ENCODE measurements at places on chromosomes 4 and X. TPM values are rescaled to one million over a fixed set of nuclear protein-coding genes. Genes with fewer than 3 reads are reported as not detected.

Gene CDKL5
- total RNA-seq, result 4.0 TPM

DNA sequence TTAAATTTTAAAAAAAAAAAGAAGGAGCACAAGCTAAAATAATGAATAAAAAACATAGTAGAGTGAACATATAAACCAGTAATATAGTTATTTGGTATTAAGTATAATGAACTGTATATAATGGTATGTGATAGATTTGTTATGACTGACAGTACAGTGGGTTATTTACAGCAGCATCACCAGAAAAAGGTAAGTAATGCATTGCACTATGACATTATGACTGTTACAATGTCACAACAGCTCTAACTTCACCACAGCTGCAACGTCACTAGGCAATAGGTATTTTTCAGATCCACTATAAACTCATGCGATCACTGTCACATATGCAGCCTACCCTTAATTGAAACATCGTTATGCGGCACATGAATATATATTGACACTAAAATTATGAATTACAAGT is 72.5 kb downstream of the COX7B2 start:
- DNase-seq, result no peak

DNA sequence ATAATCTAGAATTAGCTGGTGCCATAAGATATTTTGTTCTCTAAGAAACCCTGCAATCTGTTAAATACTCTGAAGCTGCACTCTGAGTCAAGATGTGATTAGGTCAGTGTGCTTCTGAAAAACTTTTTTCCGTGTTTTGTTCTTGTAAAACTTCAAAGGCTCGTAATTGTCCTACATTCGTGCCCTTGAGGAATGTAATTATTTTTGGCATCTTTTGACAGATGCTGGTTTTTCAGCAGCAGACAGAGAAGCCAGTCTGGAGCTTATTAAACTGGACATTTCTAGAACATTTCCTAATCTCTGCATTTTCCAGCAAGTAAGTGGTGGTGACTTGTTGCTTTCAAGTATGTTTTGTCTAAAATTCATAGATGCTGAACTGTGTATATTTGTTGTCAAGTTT is 36.8 kb upstream of the TADA2B start:
- DNase-seq, result no peak

- no peak for DNase-seq
These were observed 153.9 kb downstream of the CCNG2 start for GRCh38 chr4:77310931-77311330.

DNA sequence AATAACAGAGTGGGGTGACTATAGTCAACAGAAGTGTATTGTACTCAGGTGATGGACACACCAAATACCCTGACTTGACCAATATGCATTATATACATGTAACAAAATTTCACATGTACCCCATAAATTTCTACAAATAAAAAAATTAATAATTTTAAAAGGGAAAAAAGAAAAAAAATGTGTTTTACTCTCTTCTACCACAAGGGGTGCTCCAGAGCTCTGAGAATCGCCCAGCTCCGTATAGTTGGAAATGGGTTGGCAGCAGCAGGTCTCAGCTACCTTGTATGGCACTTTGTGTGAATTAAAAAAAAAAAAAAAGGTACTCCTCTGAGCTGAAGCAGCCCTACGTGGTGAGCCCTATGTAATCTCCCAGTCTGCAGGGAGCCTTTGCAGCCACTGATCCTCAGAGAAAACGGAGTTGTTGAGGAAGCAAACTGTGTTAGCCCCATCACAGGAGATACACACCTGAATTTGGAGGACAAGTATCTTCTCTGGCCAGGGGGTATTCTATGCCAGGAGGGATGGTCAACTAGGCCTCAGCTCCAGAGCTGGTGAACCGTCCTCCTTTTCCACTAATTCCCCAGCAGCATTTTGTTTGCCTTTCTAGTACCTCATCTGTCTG is 17.2 kb upstream of the POLA1 start:
- no peak for DNase-seq

GRCh38 chr4:70997036-70997435 is 3.6 kb downstream of the DCK start:
- no peak for DNase-seq

DNA sequence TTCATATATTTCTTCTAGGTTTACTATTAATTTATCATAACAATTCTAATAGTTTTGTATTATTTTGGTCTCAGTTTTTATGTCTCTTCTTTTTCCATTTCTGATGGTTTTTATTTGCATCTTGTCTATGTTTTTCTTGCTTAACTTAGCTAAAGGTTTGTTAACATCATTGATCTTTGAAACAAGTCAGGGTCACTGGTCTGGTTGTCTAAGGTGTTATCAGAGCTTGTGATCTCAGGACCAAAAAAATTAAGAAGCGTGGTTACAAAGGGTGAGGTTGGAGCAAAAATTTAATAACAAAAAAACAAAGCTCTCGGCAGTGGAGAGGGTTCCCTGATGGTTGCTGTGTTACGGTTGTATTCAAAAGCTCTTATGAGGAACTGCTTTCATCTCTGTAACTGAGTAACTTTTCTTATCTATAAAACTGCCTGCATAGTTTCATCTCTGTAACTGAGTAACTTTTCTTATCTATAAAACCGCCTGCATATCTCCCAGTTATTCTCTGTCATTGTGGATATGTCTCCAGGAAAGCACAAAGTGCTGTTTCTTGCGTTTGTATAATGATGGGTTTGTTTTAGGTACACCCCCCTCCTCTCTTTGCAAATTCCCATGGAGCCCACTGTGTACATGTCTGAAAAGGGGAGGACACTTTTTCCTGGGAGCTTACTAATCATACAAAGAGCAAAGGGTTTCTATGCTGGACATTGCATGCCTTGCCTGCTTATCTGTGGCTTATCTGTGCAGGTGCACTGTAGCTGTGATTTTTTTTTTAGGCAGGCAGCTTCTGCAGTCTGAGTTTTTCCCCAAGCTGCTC is 62.4 kb upstream of the UGT2B15 start:
- no peak for DNase-seq

Data from osteoblast (primary cell).